T-cell (primary cell): ENCODE measurements at places on chromosomes 16 and 17.

- no peak for DNase-seq
These were observed 57.9 kb upstream of the TNRC6A start for GRCh38 chr16:24671455-24671954.

DNA sequence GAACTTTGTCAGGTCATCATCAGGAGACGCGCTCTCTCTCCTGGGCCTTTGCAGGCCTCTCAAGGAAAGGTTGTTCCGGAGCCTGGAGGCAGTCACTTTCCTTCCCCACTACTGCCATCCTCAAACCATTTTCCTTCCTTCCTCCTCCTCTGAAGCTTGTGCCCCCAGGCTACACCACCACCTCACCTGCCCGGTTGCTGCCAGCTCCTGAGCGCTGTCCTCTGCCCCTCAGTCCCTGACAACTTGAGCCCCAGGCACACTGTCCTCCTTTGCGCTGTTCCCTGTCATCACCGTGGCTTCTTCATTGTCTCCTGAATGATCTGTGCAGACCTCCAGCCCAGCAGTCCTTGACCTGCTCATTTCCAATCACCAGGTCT lies 18.9 kb downstream of the CDRT4 start:
- no peak for DNase-seq

GRCh38 chr17:17547210-17547764 lies 44.2 kb downstream of the PEMT start:
- no peak for DNase-seq

GRCh38 chr16:58556678-58557077 lies 41.4 kb downstream of the SETD6 start:
- no peak for DNase-seq

GRCh38 chr16:49748322-49748721 lies 107.6 kb downstream of the ZNF423 start:
- DNase-seq: no peak

- no peak for DNase-seq
These were observed 14.5 kb upstream of the RPL13 start for GRCh38 chr16:89545831-89546574.

DNA sequence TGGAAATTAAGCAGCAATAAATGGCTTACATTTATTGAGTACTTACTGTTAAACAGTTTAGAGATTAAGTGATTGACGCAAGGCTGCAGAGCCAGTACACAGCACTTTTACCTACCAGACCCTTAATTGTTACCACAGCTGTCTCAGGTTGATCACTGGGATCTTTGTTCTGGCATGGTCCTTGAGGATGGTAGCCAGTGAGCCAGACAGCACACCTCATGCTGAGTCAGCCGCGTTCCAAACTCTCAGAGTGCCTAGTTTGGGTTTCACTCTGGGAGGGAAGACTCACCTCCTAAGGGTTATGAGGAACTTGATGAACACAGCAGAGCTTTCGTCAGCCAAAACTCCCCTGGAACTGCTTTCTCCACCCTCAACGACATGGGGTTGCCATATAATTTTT lies 20.4 kb downstream of the CDH3 start:
- DNase-seq: no peak

DNA sequence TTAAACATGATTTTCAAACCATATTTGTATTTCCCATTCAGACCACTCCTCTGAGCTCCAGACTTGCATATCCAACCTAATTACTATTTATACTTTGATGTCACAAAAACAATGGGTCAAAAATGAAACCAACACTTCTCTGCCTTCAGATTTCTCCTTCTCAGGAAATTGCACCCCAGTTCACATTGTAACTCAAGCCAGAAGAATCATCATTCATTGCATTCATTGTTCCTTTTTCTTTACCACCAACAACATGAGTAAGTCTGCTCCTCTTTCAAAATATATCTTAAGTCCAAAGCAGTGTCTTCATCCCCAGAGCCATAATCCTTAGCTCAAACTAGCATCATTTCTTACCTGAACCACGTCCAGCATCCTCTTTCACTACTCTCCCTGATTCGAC lies 2.6 kb upstream of the AKAP1 start:
- DNase-seq: no peak

GRCh38 chr17:52237151-52237550 lies 78.6 kb upstream of the CA10 start:
- no peak for DNase-seq
